SK-N-SH treated with all-trans-retinoic acid at 6 μM for 48 hours (cell line): ENCODE measurements at places on chromosomes 6 and 20.

DNA sequence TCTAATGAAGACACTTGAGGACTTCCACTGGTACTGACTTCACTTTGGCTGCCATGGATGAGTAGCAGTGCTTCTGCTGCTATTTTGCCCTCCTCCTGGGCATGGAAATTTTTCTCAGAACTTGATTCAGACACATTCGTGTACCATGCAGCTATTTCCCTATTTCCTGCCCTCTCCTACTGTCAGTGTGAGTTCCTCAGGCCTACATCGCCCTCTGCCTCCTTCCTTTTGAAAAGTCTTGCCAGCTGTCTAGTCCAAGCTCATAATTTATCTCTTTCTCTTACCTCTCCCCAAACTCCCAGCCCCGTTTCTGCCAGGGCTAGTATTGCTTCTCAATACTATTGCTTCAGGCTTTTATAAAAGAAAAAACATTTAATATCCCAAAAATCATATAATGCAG lies 470.2 kb downstream of the ADGRB3 start:
- no peak for ATAC-seq

DNA sequence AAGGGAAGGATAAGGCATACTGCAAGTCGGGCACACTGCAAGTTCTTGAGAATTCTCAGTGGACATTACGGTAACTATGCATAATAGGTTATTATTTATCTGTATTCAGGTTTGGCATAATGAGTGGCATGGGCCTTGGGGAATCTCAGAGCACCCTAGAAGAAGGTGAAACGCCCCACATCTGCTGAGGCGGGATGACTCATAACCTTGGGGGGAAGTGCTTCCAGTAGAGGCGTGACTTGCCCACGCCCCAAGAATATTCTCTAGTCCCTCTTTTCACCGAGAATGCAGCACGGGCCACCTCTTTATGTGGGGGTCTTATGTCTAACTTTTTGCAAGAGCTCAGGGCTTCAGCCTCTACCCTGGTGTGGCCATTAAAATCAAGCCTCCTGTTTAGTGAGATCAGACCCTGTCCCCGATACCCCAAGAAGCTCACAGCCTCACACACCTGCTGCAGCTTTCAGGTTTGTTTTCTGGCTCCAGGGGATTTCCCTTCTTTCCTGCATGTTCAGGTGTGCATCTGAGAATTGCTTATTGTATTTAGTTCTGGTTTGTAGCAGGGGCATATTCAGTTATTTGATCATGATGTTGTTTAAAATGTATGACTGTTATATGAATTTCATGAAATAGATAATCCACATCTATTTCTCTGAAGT lies 19.1 kb downstream of the ZFP64 start:
- no peak for ATAC-seq

DNA sequence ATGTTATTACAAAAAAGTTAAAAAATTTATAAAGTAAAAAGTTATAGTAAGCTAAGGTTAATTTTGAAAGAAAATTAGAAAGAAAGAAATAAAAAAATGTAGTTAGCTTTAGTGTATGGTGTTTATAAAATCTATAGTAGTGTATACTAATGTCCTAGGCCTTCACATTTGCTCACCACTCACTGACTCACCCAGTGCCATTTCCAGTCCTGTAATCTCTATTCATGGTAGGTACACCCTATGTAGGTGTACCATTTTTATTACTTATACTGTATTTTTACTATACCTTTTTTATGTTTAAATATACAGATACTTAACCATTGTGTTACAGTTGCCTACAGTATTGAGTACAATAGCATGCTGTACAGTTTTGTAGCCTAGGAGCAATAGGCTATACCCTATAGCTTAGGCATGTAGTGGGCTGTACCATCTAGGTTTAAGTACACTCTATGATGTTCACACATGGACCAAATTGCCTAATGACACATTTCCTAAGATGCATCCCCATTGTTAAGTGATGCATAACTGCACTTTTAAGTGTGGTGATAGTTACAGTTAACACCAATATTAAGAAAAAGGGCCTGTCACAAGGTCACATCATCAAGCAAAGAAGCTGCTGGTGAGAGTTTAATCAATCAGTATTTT lies 8.0 kb downstream of the CD2AP start:
- no peak for ATAC-seq

GRCh38 chr6:15495375-15495901 lies 167.4 kb downstream of the DTNBP1 start:
- ATAC-seq, result no peak
